ENCODE measurements at places on chromosomes 7 and 10.

- DNase-seq: no peak
Observed at GRCh38 chr10:71998119-71998839, 34.1 kb downstream of the CHST3 start.

DNA sequence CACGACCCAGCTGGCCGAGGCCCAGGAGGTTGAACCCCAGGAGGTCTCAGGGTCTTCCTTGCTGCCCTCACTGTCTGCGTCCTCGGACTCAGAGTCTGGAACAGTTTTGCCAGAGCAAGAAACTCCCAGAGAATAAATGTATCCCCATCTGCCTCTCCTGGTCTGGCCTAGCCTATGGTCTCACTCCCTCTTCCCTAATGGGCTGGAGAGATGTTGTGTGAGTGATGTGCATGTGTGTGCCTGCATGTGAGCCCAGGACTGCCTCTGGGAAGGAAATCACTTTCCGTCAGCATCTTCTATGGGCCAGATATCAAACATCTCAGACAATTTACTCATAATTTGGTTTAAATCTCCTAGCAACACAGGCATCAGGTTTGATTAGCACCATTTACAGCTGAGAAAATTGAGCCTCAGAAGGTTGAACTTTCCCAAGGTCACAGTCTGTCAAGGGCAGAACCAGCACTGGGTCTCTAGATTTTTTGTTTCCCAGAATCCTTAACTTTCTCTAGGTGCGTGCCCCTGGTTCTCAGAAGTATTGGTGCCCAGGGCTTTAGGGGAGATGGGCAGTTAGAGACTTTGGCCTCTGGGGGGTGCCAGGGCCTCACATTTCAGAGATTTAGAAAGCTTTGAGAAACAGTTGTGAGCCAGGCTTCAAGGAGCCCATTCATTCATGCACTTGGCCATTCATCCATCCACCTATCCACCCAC lies 4.9 kb downstream of the TMEM270 start:
- DNase-seq: no peak

- DNase-seq: no peak
Observed at GRCh38 chr10:21208666-21209316, 311.7 kb upstream of the NEBL start.

DNA sequence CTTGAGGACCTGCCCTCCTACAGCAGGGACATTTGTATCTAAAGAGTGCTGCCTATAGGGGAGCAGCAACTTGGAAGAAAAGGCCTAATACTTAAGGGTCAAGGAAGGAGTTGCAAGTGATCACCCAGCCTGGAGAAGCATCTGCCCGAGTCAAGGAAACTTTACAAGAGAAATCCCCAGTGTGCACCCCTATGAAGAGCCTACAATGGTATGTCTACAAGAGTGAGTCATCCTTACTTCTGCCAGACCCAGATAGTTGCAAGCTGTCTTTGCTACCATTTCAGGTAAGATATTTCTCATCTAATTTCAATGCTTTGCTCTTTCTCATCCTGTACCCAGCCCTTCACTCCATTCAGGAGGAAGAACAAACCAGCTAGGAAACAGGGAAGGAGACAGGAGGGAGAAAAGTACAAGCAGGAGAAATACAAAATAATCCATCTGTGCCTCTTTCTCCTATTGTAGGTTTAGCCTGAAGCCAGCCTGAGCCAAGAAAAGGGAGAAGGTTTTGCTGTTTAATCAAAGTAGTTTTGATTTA lies 34.4 kb upstream of the AGR3 start:
- DNase-seq: no peak

- no peak for DNase-seq
Observed at GRCh38 chr7:122901250-122901649, 15.0 kb upstream of the CADPS2 start.

- no peak for DNase-seq
Observed at GRCh38 chr7:55524558-55525310, 47.6 kb downstream of the VOPP1 start.

- DNase-seq: no peak
Observed at GRCh38 chr7:55563596-55564325, 8.5 kb downstream of the VOPP1 start.

DNA sequence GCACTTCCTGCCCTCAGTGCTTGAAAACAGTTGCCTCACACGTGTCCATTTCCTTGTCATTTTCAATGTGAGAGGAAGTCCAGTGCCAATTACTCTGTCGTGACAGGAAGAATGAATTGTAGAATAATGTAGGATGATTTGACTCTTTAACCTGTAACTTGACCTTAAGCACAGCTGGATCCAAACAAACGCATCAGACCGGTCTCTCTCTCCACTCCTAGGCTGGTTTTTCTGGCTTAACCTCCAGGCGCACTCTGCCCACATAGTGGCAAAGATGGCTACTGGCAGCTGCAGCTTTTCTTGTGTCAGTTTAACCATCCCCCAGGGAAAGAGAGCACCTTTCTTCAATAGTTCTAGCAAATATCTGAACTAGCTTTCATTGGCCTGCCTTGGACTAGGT lies 29.4 kb upstream of the PNLIPRP3 start:
- DNase-seq: no peak

- no peak for DNase-seq
Observed at GRCh38 chr7:97275475-97275874, 158.0 kb downstream of the SDHAF3 start.

DNA sequence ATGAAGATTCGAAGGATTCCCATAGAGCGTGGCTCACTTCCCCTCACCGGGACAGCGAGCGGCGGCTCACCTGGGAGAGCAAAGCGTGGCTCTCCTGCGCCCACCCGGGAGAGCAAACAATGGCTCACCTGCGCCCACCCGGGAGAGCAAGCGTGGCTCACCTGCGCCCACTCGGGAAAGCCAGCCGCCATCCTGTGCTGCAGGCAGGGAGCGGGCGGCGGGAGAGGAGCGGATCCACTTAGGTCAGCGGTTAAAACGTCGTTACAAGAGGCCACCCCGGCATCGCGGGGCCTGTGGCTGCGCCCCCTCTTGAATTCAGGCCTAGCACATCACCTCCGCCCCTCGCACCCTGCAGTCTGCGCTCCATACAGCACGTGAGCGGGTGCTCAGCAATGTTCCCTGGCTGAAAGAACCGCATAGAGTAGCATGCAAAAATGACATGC lies 461 bp upstream of the FIGNL1 start:
- DNase-seq: no peak

DNA sequence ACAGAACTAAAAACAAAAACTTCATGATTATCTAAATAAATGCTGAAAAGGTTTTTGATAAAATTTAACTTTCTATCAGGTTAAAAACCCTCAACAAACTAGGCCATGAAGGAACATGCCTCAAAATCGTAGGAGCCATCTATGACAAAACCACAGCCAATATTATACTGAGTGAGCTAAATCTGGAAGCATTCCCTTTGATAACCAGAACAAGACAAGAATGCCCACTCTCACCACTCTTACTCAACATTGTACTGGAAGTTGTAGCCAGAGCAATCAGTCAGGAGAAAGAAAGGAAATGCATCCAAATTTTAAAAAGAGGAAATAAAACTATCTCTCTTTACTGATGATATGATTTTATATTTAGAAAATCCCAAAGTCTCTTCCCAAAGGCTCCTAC lies 228.7 kb downstream of the CHRM2 start:
- DNase-seq: no peak

- DNase-seq: no peak
Observed at GRCh38 chr10:12699258-12699700, 302.2 kb downstream of the CCDC3 start.

GRCh38 chr10:7763929-7764328 lies 23.9 kb downstream of the KIN start:
- no peak for DNase-seq

DNA sequence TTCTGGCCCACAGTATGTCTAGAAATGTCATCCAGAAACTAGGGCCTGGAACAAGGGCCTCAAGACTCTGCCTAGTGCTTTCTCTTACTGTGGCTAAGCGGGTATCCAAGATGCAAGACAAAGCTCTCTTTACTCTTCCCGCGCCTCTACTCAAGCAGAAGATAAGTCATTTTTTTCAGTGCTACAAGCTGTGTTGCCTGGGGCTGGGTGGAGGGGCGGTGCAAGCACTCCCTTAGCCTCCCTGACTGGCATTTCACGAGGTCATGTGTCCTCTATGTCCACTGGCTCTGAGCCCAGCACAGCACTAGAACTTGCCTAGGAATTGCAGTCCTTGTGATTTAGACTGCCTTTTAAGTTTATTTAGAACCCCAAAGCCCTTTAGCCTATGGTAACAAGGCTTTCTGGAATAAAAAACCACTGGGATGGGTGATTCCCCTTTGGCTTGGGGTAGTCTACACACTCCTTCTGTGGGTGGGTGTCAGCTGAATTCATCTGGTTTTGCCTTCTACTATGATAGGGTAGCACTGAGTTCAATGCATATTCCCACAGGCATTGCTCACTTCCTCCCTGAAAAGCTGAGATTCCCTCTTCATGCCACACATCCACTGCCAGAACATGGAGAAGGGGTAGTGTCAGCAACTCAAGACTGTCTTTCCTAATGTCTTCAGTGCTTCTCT lies 371.8 kb upstream of the KCND2 start:
- no peak for DNase-seq

DNA sequence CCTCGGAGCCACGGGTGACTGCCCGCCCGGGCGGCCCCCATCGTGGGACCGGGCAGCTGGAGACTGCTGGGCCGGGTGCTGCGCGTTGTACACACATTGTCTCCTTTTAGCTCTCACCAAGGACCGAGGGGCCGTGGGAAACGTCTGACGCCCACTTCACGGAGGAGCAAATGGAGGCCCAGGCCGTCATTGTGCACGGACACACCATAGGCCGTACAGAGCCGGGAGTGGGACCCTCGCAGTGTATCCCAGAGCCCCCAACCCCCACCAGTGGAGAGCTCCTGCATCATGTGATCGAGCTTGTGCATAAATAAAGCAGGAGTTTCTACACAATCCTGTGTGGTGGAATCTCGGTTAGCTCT lies 722 bp downstream of the DENND10 start:
- DNase-seq: no peak

GRCh38 chr10:120835603-120836002 lies 15.6 kb upstream of the WDR11 start:
- DNase-seq: no peak

DNA sequence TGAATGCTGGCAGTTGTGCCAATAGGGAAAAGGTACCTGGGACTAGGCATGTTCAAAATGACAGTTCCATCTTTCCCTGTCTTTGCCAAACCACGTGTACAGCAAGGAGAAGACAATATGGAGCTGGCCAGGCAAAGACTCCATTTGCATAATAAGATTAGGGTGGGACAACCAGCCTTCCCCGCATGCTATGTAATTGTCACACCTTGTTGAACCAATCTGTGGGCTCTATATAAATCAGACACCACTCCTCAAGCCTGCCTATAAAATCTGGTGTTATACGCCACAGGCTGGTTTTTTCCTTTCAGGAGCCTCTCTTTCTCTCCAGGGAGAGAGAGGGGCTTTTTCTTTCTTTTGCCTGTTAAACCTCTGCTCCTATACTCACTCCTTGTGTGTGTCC lies 11.0 kb upstream of the NUB1 start:
- DNase-seq: no peak

GRCh38 chr10:66006411-66006810 lies 919.4 kb upstream of the LRRTM3 start:
- DNase-seq: no peak

- no peak for DNase-seq
Observed at GRCh38 chr7:141231018-141231792, 157.3 kb downstream of the TMEM178B start.

DNA sequence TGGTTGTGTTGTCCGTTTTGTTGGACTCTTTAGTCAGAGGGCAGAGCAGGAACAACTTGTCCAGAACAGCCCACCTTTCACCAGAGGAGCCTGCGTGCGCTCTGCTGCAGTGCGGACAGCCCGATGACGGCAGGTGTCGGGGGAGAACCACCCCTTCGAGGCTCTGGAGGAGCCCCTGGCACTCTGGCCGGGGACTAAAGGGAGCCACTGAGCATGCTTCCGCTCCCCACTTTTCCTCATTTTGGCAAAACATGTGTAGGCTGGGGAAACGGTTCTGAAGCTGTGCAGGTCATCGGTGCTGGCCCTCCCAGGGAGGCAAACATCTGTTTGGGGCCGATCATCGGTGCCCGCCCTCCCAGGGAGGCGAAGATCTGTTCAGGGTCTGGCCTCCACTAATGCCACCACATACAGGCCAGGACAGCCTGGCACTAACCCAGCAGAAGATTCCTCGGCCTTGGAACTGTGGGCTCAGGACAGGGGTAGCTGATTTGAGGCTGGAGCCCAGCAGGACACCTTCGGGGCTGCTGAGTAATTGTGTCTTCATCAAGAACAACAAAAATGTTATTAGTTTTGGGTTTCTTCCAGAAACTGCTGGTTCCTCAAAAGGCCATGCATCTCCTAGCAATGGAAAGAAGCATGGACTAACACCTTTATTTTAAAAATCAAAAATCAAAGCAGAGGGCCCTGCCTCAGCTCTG lies 124.4 kb upstream of the TCERG1L start:
- DNase-seq: no peak

- no peak for DNase-seq
Observed at GRCh38 chr7:84336766-84337165, 142.2 kb upstream of the SEMA3A start.

- no peak for DNase-seq
Observed at GRCh38 chr10:117944676-117945447, 101.9 kb downstream of the RAB11FIP2 start.

DNA sequence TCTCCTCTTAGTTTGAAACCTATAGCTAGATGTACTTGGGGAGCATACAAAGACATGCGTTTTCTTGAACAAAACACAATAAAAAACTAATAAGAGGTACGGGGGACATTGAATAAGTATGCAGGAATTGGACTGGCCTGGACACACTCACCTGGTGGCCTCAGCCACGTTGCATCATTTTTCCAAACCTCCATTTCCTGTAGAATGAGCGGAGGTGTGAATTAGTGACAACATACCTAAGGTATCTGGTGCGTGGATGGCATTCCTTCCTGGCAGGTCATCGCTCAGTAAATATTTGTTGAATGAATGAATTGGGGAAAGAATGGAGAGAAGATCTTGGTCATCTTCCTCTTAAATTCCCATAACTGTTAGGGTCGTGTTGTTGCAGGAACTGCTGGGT lies 103.2 kb upstream of the CTBP2 start:
- no peak for DNase-seq

DNA sequence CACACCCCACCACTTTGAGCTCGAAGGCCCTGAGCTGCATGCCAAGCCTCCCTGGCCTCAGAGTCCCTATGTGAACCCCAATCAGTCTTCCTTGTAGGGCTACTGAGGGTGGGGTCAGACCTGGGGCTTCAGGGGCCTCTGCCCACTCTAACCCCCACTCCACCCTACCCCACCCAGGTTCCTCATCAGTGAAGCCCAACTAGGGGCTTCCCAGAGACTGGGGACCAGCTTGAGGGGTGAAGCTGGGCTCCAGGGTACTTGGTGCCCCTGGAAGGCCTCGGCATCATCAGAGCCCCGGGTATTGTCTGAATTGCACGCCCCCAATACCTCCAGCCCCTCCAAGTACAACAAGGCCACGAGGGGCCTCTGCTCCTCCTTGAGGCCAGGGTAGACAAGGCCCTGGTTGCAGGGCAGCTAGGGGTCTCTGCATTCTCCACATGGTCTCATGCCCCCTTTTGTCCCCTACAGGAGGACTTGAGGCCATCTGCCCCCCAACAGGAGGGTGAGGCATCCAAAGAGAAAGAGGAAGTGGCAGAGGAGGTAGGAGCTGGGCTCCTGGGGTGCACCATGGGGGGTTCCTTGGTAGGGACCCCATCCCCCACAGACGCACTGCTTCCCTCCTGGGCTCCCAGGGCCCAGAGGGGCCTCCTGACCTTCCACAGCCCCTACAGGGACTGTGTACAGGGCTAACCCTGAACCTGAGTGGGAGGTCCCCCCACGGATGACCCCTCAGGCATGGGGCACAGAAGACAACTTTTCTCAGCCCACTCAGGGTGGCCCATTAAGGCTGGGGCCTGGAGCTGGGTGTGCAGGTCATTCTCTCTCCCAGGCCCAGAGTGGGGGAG lies 4.0 kb downstream of the SNCG start:
- DNase-seq: no peak

- no peak for DNase-seq
Observed at GRCh38 chr10:132927824-132928223, 14.5 kb downstream of the CFAP46 start.

All from cortex of kidney (tissue), 1 donor.